RKO (cell line): ENCODE measurements at places on chromosomes 4 and X.
A peak's percentile ranks its signal among the peaks of the same experiment; 100 is the strongest.

DNA sequence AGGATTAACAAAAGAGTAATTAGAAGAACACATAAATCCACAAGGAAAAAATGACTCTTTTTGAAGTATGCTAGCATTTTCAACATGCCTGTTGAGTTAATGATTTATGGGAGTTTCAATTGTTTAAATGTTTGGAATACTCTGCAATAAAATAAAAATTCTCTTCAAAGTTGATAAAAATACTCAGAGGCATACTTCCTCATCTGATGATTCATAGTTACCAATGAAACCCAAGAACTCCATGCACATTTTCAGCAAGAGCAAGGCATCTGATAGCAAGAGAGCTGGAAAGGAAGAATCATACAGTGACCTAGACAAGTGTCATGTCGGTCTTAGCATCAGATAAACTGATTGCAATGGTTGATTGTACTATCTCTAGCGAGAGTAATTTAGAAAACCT lies 443.7 kb upstream of the ATOH1 start:
- DNase-seq = no peak

DNA sequence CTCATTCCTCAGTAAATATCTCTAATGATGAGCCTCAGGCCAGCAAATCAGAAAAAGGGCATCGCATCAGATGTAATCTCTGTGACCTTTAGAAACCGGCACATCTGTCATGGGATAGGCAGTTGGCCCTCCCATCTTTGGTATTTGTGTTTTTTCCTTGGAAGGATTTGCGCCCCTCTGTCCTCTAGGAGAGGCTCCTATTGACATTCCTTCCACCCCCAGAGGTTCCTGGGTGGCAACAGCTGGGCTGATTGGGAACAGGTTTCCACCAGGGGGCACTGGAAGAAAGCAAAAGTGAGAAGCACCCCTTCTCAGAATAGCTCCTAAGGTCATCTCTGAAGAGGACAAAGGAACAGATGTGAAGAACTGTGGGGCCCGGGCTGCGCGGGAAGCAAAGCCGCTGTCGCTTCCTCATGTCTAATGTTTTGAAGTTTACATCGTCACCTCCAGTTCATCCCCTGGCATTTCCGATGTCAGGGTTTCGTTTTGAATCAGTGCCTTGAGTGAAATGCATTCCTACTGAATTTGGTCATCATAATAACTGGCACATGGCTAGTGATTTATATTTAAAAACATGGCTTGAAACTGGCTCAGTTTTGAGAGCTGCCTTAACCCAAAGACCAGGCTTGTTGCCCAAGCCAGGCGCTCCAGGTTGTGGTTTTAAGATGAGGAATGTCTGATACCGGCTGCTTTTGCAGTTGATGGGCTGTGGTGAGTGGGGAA lies 6.2 kb downstream of the TXK start:
- peak; percentile 97 for DNase-seq

DNA sequence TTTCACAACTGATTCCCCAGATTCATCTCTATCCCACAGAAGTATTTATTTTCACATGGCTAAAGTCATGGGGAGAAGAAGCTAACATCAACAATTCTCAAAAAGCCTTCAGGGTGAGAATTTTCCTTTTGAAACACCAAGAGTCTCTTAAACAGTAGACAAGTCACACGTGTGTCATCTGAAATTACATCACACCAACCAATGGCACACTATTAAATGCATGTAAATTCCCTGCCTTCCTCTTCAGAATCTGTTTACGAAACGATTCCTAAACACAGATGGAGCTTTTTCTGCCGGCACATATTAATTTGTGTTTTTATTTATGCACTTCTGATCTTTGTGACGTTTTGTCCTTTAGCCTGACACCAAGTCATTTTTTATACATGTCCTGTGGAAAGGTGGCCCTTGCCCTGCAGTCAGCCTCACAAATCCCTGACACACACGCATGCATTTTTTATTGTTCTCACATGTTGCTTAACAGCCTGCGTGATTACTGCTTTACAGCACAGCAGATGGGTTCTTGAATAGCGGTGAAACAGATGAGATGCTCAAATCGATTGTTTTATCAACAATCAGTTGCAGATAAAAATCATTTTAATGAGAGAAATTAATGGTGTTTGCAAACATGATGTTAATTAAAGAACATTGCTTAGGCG lies 735.9 kb upstream of the TENM3 start:
- no peak for DNase-seq

DNA sequence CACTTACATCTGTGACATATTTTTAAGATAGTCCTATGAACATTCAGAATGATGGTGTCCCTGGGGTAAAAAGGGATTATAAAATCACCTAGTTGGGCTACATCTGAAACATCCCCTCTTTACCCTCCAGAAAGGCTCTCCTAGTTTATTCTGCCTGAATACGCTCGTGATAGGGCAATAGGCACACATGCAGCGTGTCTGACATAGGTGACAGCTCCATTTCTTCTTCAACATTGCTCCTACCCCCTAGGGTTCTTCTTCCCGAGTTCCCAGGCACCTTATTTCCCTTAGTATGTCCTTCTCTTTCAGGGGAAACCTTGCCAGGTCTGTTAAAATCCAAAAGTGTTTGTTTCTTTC lies 27.1 kb upstream of the CFAP299 start:
- DNase-seq = no peak

DNA sequence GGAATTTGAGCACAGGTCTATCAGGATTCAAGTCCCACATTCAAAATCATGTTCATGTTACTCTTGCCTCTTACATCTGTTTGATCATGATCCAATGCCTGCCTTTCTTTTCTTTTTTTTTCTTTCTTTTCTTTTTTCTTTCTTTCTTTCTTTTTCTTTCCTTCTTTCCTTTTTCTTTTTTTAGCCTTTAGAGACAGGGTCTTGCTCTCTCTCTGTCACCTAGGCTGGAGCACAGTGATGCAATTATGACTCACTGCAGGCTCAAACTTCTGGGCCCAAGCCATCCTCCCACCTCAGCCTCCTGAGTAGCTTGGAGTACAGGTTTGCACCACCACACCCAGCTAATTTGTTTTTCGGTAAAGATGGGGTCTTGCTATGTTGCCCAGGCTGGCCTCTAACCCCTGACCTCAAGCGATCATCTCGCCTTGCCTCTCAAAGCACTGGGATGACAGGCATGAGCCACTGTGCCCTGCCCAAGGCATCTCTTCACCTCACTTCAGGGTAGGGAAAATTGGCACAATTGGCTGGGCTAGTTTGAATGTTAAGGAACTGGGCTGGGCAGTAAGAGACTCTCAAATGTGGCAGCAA lies 359.2 kb downstream of the FBXW7 start:
- DNase-seq = no peak

GRCh38 chr4:110085131-110085530 lies 113.3 kb downstream of the ELOVL6 start:
- no peak for DNase-seq

DNA sequence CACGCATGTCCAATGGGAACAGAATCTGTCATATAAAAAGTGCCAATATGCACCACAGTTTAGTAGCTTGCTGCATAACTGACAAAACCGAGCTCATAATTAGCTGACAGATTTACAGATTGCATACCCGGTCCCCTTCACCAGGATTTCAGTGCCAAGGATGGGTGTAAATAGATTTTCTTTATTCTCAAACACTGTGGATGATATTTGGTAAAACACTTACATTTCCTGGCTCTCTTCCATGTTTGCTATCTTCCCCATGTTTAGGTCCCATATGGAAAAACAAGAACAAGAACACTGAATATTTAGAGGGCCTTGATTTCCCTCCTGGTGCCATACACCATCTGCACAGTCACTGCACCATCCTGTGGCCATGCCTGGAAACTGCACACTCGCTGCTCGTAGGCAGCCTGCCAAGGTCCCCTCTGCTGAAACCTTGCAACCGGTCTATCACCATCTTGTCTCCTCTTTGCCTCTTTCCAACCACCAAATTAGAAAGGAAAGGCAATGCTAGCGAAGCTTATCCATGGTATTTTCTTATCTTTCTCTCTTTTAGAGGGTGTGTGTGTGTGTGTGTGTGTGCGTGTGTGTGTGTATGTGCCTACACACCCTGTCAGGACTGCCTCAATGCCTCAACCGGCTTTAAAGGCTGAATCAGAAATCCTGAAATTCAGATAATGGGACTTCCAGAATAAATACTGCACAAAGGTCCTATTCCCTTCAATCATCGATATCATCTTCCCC lies 124.2 kb upstream of the MBNL3 start:
- peak; percentile 31 for DNase-seq

GRCh38 chr4:2882341-2882740 lies 38.7 kb downstream of the ADD1 start:
- DNase-seq = no peak

DNA sequence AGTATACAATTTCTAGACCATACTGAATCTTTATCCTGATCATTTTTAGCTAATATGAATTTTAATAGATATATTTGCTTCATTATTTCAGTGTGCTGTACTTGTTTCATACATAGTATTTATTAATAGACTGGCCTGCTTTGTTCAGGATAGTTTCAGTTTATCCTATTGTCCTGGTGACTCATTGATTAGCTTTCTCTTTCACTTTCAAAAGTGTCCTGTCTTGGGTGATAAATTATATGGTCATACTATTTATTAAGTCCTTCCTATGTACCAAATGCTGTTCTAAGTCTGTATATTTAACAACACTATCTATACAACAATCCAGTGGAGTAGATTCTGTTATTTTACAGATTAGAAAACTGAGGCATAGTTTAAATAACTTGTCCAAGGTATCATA lies 153.8 kb upstream of the RAPGEF2 start:
- DNase-seq = peak; percentile 28

DNA sequence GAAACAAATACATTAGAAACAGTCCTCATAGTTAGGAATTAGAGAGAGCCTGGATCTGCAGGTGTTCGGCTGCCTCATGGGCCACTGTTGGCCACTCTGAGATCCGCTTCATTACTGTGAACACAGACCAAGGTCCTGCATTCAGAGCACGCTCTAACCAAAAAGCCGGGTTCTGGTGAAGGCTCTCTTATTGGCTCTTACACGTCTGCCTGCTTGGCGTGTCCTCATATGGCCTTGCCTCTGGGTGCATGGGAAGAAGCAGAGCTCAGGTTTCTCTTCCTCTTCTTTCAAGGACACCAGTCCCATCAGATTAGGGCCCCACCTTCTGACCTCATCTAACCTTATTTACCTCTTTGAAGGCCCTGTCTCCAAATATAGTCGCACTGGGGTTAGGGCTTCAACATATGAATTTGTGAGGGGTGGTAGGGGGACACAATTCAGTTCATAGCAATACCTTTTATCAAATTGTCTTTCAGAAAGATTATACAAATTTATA lies 37.1 kb upstream of the ELF2 start:
- no peak for DNase-seq

DNA sequence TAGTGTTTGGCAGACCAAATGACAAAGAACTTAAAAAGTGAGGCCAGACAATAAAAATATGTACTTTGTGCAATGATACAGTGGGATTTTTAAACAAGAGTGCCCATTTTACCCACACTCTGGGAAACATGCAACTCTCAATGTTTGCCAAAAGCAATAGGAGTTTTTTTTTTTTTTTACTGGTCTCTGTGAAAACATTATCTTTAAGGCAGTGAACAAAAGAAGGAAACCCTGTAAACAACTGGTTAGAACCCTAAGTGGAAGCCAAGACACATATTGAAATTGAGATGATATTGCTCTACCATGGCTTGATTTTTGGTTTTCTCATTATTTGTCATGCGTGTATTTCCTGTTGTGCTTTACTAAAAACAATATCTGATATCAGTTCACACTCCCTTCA lies 67.2 kb upstream of the PPP3CA start:
- DNase-seq = no peak

GRCh38 chrX:134600714-134601113 lies 57.6 kb downstream of the PLAC1 start:
- no peak for DNase-seq

DNA sequence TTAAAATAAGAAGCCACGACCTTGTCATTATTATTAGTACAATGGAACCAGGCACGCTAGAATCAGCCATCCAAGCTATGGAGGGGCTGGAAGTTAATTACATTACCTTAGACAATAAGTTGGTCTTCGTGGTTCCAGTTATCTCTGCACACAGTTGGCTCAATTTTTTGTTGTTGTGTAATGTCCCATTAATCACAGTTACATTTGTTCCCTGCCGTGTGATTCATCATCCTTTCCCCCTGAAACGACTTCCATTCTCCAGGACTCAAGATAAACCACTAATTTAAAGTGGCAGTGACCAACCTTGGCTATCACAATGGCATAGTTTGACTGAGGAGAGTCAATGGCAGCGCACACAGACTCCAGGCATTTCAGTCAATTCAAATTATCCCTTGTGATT lies 905.0 kb downstream of the RAB28 start:
- DNase-seq = no peak

DNA sequence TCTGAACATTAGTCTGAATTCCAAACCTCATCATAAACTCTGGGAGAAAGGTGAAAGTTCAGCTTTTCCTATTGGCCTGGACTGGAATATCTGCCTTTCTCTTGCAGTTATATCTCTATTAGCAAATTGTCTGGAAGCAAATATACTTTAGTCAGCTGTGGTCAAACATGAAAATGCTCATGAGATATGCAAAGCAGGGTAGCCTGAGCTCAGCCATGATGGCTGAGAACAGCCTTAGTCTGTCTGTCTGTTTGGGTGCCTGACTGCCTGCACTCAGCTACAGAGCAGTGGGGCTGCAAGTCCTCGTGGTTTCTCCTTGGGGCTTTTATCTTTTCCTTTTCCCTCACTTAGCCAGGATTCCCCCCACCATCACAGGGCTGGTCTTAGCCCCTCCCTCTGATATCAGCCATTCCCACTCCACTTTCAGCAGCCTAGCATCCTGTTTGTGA lies 19.5 kb upstream of the PGRMC2 start:
- DNase-seq = no peak

DNA sequence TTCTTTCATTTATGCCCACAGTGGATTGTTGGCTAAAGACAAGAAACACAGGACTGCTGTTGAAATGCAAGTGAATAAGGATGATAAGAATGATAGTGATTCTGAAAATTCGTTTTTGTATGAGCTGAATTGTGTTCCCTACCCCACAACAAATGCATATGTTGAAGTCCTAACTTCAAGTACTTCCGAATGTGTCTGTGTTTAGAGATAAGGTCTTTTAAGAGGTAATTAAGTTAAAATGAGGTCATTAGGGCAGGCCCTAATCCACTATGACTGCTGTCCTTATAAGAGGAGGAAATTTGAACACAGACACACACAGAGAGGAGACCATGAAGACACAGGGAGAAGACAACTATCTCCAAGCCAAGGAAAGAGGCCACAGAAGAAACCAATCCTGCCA lies 126.6 kb upstream of the ACSL4 start:
- no peak for DNase-seq
